Stimulated activated CD8-positive, alpha-beta memory T cell treated with anti-CD3 and anti-CD28 coated beads, Interleukin-15, amount 100 ng/mL, for 4 hours (primary cell): ENCODE measurements at places on chromosomes 11 and 22.

- DNase-seq, result no peak
Observed at GRCh38 chr22:31250740-31251600, 38.9 kb downstream of the LIMK2 start.

GRCh38 chr11:88358040-88358431 lies 20.5 kb upstream of the CTSC start:
- DNase-seq, result no peak

DNA sequence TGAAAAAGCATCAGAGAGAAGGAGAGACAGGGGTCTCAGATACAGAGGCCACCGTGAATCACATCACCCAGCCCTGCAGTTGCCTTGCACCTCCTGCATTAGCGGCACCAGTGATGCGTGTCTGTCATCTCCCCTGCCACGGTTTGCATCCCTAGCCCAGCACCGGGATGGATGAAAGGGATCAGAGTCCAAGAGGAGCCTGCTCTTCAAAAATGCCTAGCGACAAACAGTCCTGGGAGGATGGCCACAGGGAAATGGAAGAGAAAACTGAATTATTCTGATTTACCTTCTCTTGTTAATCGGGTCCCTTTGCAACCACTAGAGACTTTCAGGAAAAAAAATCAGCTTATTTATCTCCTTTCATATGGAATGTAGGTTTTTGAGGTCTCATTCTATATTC lies 495.6 kb upstream of the KIRREL3 start:
- DNase-seq, result no peak

- DNase-seq, result no peak
Observed at GRCh38 chr11:10528121-10528520, 12.9 kb downstream of the RNF141 start.

- DNase-seq, result no peak
Observed at GRCh38 chr22:37559901-37560607, at the start of gene CDC42EP1. CDC42EP1 (plus strand) TSS chr22:37560480; CDS start chr22:37566350, 5,870 bp downstream.

DNA sequence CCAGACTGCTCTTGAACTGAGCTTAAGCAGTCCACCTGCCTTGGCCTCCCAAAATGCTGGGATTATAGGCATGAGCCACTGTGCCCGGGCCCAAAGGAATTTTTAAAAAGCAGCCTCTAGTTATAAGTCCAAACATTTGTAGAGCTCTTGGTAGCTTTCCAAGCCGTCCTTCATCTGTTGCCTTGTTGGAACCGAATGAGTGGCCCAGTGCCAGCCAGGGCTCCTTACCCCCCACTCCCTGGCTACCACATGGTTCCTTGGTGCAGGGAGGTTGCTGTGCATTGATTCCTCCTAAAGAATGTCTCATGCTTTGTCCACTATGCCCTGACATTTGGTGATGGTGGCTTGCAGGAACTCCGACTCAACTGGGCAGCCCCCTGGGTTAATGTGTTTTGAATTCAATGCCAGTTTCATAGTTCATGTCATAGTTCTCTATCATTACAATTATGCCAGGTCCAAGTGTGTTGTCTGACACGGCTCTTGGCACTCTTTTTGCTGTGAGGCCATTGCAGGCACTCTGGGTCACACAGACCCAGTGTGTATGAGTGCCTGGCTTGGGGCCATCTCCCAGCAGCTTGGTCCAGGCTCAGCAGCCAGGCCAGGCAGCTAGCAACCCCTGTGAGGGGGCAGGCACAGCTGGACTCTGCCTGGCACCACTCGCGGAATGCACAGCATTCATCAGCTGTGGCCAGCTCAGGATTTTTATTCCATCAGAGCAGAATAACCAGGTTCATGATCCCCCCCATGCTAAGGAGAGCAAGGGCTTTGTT lies 13.3 kb upstream of the MICALL1 start:
- DNase-seq, result no peak
